ENCODE measurements at places on chromosomes 2 and 18. TPM values are rescaled to one million over a fixed set of nuclear protein-coding genes. Genes with fewer than 3 reads are reported as not detected.

Gene MAP3K19
- not detected for total RNA-seq

DNA sequence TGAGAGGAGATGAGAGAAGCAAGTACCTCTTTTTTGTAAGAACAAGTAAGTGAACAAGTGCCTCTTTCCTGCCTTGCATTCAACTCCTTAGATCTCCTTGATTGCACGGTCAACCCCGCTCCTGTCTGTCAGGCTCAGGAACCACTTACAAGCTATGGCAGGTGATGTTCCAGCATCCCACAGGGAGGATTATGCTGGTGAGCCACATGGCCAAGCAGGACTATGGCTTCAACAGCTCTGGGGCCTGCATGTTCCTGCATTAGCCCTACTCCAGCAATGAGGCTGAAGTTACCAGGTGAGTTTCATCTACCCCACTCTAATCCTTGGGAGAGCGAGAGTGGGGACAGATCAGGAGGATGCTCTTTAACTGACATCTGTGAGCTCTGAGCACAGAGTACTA lies 29.5 kb downstream of the TTC32 start:
- no peak overlapping the region for H3K27ac ChIP-seq
- no peaks in the 10 kb centered on the region for H3K27me3 ChIP-seq
- H3K4me3 ChIP-seq = no peak overlapping the region
- no peak for DNase-seq
- peaks cover 14% of the 10 kb centered on the region for H3K36me3 ChIP-seq

Gene ARHGAP15
- 56.2 TPM for total RNA-seq

Gene ZBTB7C
- 0.56 TPM for total RNA-seq

DNA sequence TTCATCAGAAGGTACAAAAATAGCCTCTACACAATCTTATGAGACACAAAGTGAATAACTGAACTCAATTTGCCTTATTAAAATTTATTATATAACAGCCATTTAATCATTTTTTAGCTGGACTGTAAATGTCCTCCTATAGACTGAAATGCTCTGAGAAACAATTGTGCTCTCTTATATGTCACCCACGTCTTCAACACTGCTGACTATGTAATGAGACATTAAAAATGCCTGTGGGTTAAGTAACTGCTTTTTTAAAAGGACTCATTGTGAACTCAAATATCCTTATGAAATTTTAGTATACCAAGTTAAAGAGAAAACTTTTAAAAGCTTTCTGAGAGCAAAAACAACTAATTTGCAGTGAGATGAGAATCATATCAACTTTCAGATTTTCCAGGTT lies 10.4 kb upstream of the GALNT1 start:
- no peaks in the 10 kb centered on the region for H3K27me3 ChIP-seq
- H3K36me3 ChIP-seq = no peaks in the 10 kb centered on the region
- peaks cover 7% of the 10 kb centered on the region for H3K4me1 ChIP-seq

DNA sequence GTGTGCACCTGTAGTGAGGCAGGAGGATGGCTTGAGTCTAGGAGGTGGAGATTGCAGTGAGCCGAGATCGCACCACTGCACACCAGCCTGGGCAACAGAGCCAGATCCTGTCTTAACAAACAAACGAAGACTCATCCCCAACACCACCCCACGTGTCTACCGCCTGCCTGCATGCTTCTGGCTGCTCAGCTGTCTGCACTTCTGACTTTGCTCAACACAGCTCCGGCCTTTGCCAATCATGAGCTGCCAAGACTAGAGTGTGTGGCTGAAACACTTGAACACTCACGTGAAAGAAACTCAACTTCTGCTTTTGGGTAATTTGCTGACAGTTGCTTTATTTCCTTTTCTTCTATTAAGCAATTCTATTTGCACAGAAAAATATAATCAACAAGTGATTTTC lies 32.1 kb upstream of the SP3 start:
- no peak overlapping the region for H3K4me3 ChIP-seq
- H3K27ac ChIP-seq = no peak overlapping the region
- peaks cover 8% of the 10 kb centered on the region for H3K4me1 ChIP-seq
- H3K27me3 ChIP-seq = peaks cover 19% of the 10 kb centered on the region
- no peak for DNase-seq
- H3K36me3 ChIP-seq = no peaks in the 10 kb centered on the region

DNA sequence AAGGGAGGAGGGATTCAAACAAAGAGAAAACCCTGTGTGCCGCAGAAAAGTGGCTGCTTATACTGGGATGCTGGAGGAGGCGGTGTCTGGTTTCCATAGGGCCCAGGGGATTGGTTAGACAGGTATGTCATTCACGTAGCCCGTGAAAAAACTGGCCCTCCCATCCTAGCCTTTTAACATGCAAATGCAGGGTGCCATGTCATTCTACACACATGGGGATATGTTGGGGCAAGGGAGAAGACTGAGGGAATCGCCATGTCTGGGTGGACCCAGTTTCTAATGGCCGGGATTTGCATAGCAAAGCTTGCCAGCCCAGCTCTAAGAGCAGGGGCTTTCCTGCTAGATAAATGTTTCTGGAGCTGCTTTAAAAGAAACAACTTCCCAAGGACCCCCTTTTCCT lies 8.2 kb upstream of the RNU2-63P start:
- no peaks in the 10 kb centered on the region for H3K27me3 ChIP-seq
- peak; percentile 40 for DNase-seq
- H3K4me1 ChIP-seq = peaks cover 18% of the 10 kb centered on the region
- no peak overlapping the region for H3K27ac ChIP-seq
- H3K4me3 ChIP-seq = no peak overlapping the region

Gene ANKRD30B
- not detected for total RNA-seq

Gene ZNF638
- 90.2 TPM for total RNA-seq

DNA sequence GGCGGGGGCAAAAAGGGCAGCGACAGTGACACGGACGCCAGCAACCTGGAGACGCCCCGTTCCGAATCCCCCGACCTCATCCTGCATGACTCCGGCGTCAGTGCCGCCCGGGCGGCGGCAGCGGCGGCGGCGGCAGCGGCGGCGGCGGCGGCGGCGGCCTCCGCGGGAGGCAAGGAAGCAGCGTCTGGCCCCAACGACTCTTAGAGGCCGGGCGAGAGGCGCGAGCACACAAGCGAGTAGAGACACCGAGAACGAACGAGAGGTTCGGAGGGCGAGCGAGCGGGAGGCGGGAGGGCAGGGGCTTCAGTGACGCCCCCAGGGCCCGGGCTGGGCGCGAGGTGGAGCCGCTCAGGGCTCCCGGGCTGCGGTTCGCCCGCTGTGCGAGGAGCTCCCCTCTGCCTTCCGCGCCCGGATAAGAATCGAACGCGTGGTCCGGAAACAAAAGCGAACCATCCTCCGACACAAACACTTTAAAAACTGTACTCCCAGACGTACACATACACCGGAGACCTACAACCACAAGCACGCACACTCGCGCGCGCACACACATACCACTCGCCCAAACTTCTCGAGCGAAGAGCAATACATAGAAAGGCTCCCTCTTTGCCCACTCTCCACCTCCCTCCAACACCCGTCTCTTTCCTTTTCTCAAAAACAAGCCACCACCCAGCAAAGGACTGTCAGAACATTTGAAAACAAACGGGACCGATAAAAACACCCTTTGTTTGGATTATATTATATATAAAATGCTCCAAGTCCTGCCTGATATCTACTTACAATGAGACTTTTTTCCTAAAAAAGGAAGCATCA lies 2.8 kb downstream of the SP9 start:
- H3K4me1 ChIP-seq = peaks cover 29% of the 10 kb centered on the region
- H3K36me3 ChIP-seq = peaks cover 5% of the 10 kb centered on the region
- H3K4me3 ChIP-seq = peak overlapping the region; percentile 82
- peak; percentile 81 for DNase-seq
- peaks cover 59% of the 10 kb centered on the region for H3K27me3 ChIP-seq

DNA sequence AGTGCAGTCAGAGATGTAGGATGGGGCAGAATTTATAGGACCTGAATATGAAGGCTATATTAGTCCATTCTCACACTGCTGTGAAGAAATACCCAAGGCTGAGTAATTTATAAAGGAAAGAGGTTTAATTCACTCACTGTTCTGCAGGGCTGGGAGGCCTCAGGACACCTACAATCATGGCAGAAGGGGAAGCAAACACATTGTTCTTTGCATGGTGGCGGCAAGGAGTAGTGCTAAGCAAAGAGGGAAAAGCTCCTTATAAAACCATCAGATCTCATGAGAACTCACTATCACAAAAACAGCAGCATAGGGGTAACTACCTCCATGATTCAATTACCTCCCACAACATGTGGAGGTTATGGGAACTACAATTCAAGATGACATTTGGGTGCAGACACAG lies 76.8 kb upstream of the MSTN start:
- no peak overlapping the region for H3K27ac ChIP-seq
- H3K4me1 ChIP-seq = no peaks in the 10 kb centered on the region
- H3K4me3 ChIP-seq = no peak overlapping the region
- peaks cover 2% of the 10 kb centered on the region for H3K27me3 ChIP-seq
- DNase-seq = no peak

Gene ST6GAL2
- total RNA-seq = not detected

Gene COL4A3
- total RNA-seq = not detected
